ENCODE measurements at places on chromosomes 7 and 10. TPM values are rescaled to one million over a fixed set of nuclear protein-coding genes. Genes with fewer than 3 reads are reported as not detected.

Gene TLL2
- polyA plus RNA-seq = 0.05 TPM

Gene AS3MT
- 3.0 TPM for polyA plus RNA-seq

Gene LIPJ
- not detected for polyA plus RNA-seq

Gene DLD
- 121 TPM for polyA plus RNA-seq

Gene CLDN3
- polyA plus RNA-seq = not detected

Gene CTNNA3
- not detected for polyA plus RNA-seq

Gene TSPAN12
- not detected for polyA plus RNA-seq

Gene OPALIN
- polyA plus RNA-seq = not detected

Gene PRSS37
- polyA plus RNA-seq = not detected

Gene KNDC1
- 1.1 TPM for polyA plus RNA-seq

Gene UCN3
- polyA plus RNA-seq = not detected

Gene PSMG3
- polyA plus RNA-seq = 32.1 TPM

Gene TRDMT1
- polyA plus RNA-seq = 4.2 TPM

Gene TLX1
- not detected for polyA plus RNA-seq

Gene SFRP5
- not detected for polyA plus RNA-seq

Gene TMEM140
- 5.5 TPM for polyA plus RNA-seq
